ENCODE measurements at places on chromosomes 13 and 19.
A peak's percentile ranks its signal among the peaks of the same experiment; 100 is the strongest.

- DNase-seq = no peak
Observed at GRCh38 chr13:45209229-45209628, 8.4 kb upstream of the KCTD4 start.

DNA sequence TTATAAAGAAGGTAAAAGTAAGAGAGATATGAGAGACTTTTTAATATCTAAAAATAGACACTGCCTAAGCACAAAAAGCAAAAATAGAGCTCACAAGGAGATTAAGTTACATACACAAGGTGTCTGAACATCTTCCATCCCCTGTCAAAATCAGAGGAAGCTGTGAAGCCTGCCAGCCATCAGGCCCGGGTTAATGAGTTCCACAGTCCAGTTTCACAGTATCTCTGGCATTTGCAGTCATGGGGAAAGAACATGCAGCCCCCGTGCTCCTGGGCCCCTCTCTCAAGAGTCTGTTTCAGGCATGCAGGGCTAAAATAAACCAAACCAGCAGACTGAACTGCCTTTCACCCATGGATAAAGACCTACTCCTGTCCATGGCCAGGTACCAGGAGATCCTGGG, 79.2 kb downstream of the TBC1D4 start:
- no peak for DNase-seq

- peak; percentile 10 for DNase-seq
Observed at GRCh38 chr13:89695343-89696257, 1651.9 kb upstream of the MIR17HG start.

- no peak for DNase-seq
Observed at GRCh38 chr13:43652760-43653159, 134.0 kb downstream of the ENOX1 start.

- DNase-seq = no peak
Observed at GRCh38 chr19:20669263-20669662, 7.9 kb upstream of the ZNF626 start.

- peak; percentile 55 for DNase-seq
Observed at GRCh38 chr13:44300895-44301638, 72.6 kb upstream of the SERP2 start.

GRCh38 chr13:45492538-45492937, 27.8 kb downstream of the COG3 start:
- DNase-seq = peak; percentile 23

GRCh38 chr13:80299046-80299445, 41.9 kb downstream of the SPRY2 start:
- no peak for DNase-seq

DNA sequence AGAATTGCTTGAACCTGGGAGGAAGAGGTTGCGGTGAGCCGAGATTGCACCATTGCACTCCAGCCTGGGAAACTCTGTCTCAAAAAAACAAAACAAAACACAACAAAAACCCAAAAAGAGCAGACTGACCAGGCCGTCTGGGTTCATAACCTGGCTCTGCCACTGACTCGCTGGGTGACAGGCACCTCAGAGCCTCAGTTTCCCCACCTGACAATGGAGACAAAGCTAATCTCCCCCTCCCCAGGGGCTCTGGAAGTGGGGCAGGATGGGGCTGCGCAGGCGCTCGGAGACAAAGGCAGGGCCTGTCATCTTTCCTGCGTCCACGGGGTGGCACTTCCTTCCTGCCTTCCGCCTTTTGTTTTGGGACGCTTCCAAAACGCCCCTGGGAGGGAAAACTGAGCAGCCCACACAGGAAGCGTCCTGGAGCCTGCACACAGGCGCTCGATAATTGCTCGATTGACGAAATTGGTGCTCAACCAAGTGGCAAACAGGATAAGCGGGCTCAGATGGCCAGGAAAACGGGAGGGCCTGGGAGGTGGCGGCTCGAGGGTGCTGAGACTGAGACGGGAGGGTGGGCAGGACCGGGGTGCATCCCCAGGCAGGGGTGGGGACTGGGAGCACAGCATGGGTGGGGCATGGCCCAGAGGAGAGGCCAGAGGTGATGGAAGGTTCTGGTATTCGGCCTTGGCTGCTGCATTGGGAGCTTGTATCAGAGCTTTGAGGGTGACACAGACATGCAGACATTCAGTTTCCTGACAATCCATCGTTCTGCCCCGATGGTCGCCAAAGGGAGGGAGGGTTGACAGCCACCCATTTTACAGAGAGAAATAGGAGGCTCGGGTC, 17.8 kb downstream of the SPC24 start:
- peak; percentile 91 for DNase-seq
